ENCODE measurements at places on chromosomes 4 and X.

GRCh38 chr4:186722796-186723291 is 812 bp downstream of the FAT1 start:
- DNase-seq, result no peak

DNA sequence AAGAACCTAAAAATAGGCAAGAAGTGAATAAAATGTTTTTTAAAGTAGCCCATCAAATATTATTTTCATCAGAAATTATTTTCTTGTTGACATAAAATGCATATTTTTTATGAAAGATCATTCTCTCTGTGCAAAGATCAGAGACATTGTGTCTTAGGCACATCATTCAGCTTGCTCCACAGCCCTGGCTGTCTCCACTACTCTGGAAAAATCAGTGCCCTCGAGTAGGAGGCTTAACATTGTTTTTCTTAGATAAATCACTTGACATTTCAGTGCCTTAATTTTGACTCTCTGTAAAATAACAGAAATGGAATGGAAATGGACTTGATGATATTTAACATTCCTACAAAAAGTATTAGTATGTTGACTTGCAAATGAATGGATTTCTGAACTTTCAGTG is 77.9 kb downstream of the FAT4 start:
- DNase-seq, result no peak

DNA sequence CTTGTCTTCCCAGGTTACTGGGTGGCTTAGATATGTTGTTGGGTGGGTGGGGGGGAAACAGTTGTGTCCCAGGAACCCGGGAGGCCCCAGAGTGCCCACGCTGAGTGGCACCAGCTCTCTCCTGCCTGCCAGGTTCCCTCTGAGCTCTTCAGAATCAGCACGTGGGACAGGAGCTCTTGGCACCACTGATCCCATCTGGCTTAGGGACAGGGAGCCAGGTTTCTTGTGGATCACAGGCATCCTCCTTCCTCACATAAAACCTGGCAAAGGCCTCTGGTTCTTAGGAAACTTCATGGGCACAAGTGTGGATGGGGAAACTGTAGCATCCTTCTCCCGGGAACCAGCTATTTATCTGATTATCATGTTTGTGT is 3.4 kb downstream of the GPR78 start:
- no peak for DNase-seq

DNA sequence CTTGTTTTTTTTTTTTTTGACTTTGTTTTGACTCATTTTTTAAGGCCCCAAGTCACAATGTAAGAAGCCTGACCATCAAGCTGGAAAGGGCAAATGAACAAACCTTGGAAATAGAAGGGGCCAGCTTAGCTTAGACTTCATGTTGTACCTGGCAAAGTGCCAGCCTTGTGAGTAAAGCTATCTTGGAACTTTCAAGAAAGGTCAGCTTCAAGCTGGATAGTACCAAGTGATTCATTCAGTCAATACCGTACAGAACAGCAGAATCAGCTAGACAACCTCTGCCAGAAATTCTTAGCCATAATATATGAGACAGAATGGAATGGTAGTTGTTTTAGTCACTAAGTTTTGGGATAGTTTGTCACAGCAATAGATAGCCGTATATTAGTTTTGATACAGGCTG is 1492.2 kb upstream of the TENM3 start:
- no peak for DNase-seq

DNA sequence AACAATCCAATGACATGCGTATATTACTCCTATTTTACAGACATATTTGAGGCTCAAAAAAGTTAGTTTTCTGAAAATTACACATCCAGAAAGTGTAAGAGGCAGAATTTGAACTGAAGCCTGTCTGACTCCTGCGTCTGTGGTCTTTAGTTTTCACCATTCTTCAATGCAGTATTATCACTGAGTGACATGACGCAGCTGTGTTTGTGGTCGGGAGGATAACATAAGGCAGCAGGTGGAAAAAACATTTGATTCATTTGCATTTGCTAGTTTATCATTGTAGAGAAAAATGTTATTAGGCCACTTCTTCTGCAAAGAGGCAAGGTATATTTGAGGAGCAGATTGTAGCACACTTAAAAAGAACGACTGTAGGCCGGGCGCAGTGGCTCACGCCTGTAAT is 186.7 kb downstream of the TENM3 start:
- DNase-seq, result no peak

GRCh38 chr4:89868999-89869589 is 25.6 kb upstream of the MMRN1 start:
- no peak for DNase-seq

- no peak for DNase-seq
Measured at GRCh38 chrX:15943391-15943790, 88.8 kb upstream of the AP1S2 start.

- no peak for DNase-seq
Measured at GRCh38 chr4:54082168-54082567, 17.8 kb upstream of the CHIC2 start.

- no peak for DNase-seq
Measured at GRCh38 chrX:5236749-5237148, 991.9 kb downstream of the NLGN4X start.

GRCh38 chr4:11426731-11427120 is 2.0 kb downstream of the HS3ST1 start:
- DNase-seq, result no peak

GRCh38 chr4:168622600-168622999 is 125.7 kb downstream of the PALLD start:
- DNase-seq, result no peak

GRCh38 chr4:100130491-100130890 is 59.8 kb downstream of the DDIT4L start:
- no peak for DNase-seq

- DNase-seq, result no peak
Measured at GRCh38 chrX:140434347-140434746, 70.5 kb downstream of the SOX3 start.

- no peak for DNase-seq
Measured at GRCh38 chrX:9770319-9770718, 4.7 kb upstream of the GPR143 start.

DNA sequence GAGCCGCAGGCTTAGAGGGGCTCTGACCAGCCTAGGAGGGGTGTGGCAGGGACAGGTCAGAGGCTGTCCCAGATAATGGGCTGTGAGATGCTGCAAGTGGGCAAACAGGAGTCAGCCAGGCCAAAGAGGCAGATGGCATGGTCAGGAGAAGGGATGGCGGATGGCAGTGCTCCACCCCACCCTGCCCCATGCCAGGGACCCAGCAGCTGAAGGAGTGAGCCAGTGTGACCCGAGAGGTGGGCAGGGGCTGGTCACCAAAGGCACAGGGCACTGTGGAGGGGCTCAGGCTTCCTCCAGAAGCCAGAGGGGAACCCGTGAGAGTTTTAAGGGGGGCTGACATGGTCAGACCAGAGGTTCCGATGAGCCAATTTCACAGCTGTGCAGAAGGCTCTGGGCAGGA is 96.9 kb downstream of the WFS1 start:
- DNase-seq, result no peak

GRCh38 chr4:100935090-100935489 is 412.2 kb downstream of the PPP3CA start:
- DNase-seq, result peak; percentile 14

GRCh38 chrX:64204701-64205440 is 637 bp downstream of the AMER1 start:
- DNase-seq, result peak; percentile 0

DNA sequence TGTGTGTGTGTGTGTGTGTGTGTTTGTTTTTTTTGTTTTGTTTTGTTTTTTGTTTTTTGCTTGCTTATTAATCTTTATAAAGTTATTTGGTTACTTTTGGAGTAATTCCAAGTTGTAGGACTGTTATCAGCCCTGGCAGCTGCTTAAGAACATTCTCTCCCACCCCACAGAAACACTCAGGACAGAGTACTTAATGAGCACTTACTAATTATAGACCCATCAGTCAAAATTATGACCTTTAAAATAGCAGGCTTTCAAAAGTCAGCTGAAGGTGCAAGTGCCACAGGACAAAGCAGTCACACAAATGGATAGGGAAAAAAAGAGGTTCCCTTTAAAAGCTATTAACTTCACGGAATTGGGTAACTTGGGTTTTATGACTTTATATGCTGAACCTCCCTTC is 69.0 kb downstream of the BEND2 start:
- no peak for DNase-seq

GRCh38 chr4:174531486-174531885 is 9.2 kb upstream of the HPGD start:
- no peak for DNase-seq

DNA sequence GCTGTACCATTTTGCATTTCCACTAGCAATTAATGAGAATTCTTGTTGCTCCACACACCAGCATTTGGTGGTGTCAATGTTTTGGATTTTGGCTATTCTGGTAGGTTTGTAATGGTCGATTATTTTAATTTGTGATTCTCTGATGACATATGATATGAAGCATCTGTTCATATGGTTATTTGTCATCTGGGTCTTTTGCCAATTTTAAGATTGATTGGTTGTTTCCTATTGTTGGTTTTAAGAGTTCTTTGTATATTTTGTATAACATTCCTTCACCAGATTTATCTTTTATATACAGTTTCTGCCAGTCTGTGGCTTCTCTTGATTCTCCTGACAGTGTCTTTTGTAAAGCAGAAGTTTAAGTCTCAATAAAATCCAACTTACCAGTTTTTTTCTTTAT is 18.5 kb upstream of the BDH2 start:
- DNase-seq, result no peak

GRCh38 chr4:115824630-115825029 is 711.2 kb upstream of the NDST4 start:
- DNase-seq, result no peak

GRCh38 chr4:88110826-88111225 is 47.6 kb downstream of the ABCG2 start:
- DNase-seq, result no peak

DNA sequence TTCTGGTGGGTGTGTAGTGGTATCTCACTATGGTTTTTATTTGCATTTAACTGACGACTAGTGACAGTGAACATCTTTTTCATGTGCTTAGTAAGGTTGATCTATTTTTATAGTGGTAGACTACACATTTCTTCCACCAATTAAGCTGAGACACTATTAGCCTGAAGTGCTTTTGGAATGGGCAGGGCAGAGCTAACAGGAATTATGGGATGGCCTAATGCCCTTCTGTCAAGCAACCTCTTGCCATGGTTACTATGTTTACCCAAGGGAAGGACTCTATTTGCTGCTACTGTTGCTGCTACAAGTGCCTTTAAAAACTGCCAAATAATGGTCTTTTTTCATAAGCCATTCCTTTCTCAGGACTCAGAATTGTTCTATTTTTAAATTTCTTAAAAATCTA is 676.7 kb upstream of the ACTRT1 start:
- DNase-seq, result no peak

- no peak for DNase-seq
Measured at GRCh38 chrX:55919367-55920221, 202.0 kb downstream of the RRAGB start.

GRCh38 chr4:125739760-125740159 is 425.0 kb downstream of the FAT4 start:
- no peak for DNase-seq

GRCh38 chr4:158131027-158131426 is 41.8 kb downstream of the GASK1B start:
- DNase-seq, result no peak

DNA sequence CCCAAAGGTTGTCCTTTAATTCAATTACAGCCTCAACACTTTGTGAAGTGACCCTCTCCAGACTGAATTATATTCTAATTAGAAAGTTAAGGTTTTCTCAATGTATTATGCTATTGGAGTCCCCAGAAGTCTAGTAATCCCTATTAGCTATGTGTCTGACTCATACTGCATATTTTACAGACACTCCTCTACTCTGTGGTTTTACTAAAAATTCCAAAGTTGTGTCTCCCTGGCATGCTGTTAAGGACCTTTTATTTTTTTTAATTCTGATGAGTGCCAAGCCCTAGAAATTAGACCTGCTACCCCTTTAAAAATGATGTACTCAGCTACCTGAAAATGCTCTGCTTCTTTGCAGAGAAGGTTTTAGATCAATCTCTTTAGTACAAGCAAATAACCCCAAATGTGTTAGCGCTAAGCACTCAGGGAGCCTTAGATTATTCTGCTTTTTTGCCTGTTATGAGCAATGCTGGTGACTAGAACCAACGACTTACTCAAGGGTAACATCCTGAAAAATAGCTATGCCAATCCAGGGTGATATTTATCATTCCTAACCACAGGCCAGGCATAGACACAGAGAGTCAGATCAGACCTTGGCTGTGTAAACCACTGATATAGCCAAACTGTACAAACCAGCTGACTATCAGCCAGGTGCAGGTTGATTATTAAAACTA is 26.1 kb upstream of the CXCL13 start:
- no peak for DNase-seq

DNA sequence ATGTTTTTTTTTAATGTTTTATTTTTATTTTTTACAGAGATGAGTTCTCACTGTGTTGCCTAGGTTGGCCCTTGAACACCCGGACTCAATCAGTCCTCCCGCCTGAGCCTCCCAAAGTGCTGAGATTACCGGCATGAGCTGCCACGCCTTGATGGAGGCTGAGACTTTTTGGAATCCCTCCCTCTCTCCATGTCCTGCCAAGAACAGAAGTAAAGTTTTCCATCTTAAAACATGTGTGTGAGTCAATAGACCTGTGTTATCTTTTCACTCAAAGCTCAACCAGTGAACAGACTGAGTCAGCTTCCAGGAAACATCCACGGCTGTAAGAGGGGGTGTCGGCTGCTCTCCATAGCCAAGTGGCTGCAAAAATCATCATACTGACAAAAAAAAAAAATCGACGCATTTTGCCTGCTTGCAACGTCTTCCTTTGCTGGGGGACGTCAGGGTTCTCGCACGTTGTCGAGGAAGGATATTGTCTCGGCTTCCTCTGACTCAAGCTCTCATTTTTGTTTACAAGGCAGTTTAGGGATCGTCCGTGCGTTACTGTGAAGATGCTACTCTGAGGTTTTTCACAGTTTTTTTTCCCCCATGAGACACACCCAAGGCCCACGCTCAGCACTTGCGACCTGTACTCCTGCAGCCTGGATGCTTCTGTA is 10.0 kb upstream of the ASMTL start:
- peak; percentile 94 for DNase-seq

- DNase-seq, result no peak
Measured at GRCh38 chrX:16946971-16947562, 609 bp downstream of the REPS2 start.

- no peak for DNase-seq
Measured at GRCh38 chr4:165335163-165335703, 7.8 kb downstream of the MSMO1 start.

- DNase-seq, result no peak
Measured at GRCh38 chr4:176906709-176907108, 114.0 kb upstream of the VEGFC start.

GRCh38 chrX:45803383-45803921 is 602.8 kb upstream of the DIPK2B start:
- peak; percentile 62 for DNase-seq
